ENCODE measurements at places on chromosomes 6 and 20.

DNA sequence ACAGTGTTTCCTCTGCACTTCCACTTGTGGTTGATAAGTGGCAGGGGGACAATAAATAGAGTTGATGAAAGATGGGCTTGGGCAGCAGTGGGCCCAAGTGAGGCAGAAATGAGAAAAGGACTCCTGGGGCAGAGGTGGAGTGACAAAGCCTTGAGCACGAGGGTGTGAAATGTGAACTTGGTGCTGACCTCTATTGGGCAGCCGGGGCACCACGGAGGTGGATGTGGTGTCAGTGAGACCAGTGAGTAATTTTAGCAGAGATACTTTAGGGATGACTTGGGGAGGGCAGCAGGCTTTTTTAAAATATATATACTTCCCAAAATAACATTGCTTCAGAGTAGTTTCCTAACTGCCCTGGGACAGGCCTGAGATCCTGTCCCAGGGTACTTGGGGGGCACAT lies 30.6 kb upstream of the MYLK2 start:
- no peak for DNase-seq

GRCh38 chr6:88216182-88216581 lies 50.0 kb upstream of the CNR1 start:
- no peak for DNase-seq

GRCh38 chr6:25369036-25369432 lies 89.9 kb downstream of the CARMIL1 start:
- DNase-seq = no peak

DNA sequence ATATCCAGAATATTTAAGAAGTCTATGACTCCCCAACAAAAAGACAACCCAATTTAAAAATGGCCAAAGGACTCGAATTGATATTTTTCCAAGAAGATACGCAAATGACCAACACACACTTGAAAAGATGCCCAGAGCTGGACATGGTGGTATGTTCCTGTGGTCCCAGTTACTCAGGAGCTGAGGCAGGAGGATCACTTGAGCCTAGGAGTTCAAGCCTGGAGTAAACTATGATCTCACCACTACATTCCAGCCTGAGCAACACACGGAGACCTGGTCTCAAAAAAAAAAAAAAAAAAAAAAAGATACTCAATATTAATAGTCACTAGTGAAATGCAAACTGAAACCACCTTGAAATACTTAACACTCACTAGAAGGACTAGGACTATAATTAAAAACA lies 12.2 kb upstream of the ARMC2 start:
- no peak for DNase-seq

DNA sequence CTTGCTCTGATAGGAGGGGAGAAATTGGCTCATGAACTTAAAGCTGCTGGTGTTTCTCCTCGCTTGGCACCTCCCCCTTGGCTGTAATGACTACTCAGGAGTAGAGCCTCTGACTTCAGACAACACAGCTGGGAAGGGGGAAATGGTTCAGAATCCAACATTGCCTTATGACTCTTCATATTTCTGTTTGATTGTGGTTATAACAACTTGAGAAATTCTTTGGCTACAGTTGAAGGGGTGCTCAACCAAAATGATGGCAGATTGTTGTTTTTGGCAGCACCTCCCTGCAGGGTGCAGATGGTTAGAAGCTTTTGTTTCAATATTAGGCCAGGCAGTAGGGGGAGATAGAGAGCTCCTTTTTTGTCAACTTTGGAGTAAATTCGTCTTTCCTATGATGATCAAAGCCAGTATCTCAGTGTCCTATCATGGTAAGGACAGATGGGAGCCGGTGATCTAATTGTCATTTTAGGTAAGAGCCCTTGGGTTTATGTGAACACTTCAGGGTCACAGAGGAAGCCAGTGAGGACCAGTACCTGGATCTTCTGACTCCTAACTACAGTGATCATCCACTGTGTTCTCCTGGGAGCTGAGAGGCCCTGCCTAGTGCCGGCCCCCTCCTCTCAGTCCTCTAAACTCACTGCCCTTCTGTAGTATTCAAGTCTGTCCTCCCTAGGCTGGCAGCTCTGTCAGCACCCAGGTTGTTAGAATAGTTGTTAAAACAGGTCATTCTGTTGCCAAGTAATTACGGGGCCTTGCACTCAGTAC lies 39.9 kb downstream of the RPRD1B start:
- DNase-seq = no peak

- no peak for DNase-seq
These were observed 202.2 kb upstream of the PRND start for GRCh38 chr20:4519534-4519933.

- DNase-seq = no peak
These were observed 38.7 kb upstream of the ECI2 start for GRCh38 chr6:4174042-4174441.

- DNase-seq = no peak
These were observed 120.0 kb upstream of the JAG1 start for GRCh38 chr20:10793766-10794165.

- DNase-seq = no peak
These were observed 47.9 kb upstream of the RNF8 start for GRCh38 chr6:37305841-37306425.

- no peak for DNase-seq
These were observed 110.3 kb upstream of the EYA4 start for GRCh38 chr6:133130863-133131262.
